ENCODE measurements at places on chromosomes 3 and 15.

DNA sequence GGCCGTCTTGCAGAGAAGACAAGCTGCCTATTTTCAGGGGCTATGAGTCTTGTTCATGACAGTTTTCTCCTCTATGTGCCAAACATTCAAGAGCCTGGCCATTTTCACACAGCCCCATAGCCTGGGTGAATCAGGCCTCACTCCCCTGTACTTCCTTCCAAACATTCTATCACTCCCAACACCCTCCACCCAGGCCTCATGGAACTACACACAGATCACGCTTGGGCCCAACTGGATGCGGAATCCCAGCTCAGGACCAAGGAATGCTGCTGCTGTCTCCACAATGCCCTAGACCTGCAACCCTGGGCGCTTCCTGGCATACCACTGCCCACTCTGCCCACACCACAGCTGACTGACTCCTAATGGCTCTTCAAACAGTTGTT, 39.4 kb upstream of the PCSK6 start:
- no peak for DNase-seq

DNA sequence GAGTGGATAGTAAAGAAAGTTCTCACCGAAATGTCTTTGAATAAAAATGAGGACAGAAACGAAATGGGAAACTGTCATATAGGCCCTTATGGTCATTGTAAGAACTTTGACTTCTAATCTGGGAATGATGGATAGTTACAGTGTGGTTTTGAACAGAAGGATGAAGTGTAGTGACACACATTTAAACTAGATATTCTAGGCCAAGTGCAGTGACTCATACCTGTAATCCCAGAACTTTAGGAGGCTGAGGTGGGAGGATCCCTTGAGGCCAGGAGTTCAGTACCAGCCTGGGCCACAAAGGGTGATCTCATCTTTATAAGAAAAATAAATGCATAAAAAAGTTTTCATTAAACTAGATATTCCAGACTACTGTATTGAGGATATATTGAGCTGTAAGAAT, 452.8 kb downstream of the ROBO1 start:
- no peak for DNase-seq

DNA sequence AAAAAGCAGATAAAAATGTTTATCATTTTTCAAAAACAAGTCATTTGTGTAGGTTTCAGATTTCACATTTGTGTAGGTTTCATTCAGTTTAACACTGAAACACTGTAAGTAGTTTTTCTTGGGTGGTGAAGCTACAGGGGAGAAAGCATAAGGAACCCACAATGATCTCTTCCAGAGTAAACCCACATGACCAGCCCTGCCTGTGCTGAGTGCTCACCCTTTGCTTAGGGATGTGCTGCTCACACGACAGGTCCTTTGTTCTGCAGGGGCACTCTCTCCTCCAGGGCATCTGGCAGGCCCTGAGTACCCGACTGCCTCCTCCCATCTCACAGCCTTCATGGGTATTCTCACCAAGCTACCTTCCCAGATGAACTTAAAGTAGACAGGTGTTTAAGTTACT, 28.9 kb downstream of the ZXDC start:
- no peak for DNase-seq

- no peak for DNase-seq
Observed at GRCh38 chr15:61831505-61831921, 228.7 kb downstream of the VPS13C start.

- no peak for DNase-seq
Observed at GRCh38 chr3:183540501-183541234, 14.8 kb downstream of the KLHL6 start.

- DNase-seq: no peak
Observed at GRCh38 chr3:31772272-31772671, 208.8 kb downstream of the OSBPL10 start.

- no peak for DNase-seq
Observed at GRCh38 chr15:48976444-48977088, 12.8 kb upstream of the SHC4 start.

DNA sequence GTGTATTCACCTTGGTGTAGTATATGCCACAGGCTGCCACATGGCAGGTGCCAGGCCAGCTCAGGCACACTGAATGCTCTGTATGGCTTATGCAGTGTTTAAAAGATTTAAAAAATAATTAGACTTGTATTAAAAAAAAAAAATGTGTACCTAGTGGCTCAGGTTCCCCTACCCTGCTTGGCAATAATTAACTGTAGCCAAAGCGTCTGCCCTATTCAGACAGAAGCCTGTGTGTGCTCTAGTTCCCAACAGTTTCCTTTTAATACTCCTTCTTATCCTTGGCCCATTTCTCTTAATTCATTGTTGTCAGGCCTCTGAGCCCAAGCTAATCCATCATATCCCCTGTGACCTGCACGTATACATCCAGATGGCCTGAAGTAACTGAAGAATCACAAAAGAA, 752.2 kb upstream of the CFAP20DC start:
- no peak for DNase-seq

DNA sequence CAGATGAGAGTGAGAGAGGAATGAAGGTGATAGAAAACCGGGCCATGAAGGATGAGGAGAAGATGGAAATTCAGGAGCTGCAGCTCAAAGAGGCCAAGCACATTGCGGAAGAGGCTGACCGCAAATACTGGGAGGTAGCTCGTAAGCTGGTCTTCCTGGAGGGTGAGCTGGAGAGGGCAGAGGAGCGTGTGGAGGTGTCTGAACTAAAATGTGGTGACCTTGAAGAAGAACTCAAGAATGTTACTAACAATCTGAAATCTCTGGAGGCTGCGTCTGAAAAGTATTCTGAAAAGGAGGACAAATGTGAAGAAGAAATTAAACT, 88.9 kb downstream of the EOMES start:
- DNase-seq: no peak

- DNase-seq: no peak
Observed at GRCh38 chr15:68749793-68750192, 70.9 kb downstream of the ANP32A start.

DNA sequence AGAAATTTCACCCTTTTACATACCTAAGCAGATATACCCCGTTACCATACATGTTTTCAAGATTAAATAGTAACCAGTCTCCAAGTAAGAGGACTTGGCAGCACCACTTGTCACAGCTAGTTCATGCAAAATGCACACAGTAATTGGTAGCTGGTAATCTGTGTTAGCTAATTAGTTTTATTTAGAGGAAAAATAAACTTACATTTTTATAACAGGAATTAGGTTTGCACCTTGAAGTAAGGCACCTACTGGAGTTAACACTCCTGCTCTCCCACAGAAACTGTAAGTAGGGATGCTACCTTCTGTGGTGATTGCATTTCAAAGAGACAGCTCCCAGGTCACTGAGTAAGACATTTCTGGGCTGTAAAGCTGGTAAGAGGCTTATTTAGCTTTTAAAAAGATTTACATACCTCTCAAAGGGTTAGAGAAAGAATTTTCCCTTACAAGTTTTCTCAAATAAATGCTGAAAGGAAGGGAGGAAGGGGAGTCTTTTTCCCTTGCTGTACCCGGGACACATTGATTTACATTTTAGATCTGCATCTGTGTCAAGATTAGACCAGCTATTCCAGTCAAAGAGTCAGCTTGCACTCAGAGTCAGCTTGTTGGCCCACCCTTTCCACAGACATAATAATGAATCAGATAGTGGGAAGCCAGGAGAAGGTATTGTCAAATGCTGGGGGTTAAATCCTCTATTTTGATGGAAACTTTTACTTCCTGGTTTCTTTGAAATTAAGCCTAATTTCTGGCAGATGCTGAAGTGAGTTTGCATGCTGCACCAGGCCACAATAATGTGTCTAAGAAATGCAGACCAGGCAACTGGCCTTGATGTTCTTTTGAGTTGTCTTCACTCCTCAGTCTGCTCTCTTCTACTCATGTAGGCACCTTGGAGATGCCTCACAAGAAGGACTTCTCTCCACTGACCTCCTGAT, 77.6 kb upstream of the CHD2 start:
- DNase-seq: peak; percentile 27

GRCh38 chr15:89673165-89673512, 6.0 kb downstream of the PLIN1 start:
- DNase-seq: no peak

DNA sequence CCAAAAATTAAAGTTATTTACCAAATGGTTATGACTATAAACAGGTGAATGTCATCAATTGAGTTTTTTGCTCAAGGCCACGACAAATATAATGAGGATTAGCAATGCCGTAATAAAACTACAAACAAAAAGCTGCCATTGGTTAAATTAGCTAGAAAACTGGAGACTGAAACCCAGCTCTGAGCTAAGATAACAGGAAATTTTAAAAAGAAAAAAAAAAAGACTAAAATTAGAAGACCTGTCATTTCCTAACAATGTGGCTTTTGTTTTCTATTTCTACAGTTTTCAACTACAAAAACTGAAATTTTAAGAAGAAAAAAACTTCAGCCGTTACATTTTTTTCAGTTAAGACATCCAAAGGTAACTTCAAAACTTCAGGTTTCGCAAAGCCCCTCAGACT, 9.7 kb downstream of the SLC12A6 start:
- DNase-seq: no peak

DNA sequence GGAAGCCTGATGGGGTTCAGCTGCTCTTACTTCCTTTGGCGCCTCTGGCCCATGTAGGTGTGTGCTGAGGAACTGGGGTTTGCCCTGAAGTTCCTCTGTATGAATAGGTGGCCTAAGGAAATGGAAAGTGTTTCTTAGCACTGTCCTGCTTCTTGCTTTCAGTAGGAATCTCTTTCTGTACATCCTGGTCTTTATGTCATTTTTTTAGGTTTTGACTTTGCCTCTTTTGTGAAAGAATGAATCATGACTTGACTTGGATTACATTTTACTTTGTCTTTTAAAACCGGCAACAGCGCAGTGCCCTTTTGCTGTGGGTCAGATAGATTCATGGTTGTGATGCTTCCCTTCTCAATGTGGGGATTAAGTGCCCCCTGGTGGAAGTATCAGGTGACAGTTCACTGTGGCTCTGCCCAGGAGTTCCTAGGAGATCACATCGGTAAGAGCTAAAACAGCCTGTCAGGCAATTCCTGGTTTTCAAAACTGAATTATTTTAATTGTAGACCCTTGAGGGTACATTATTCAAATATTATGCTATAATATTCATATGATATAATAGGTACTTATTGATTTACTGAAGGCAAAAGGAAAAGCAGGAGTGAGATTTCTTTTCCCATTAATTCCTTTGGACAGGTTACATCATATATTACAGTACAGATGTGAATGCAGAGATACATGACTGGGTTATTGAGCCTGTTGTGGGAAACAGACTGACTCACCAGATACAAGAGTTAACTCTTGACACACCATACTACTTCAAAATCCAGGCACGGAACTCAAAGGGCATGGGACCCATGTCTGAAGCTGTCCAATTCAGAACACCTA, 95.4 kb downstream of the HCN4 start:
- DNase-seq: peak; percentile 14

GRCh38 chr3:10493202-10493589, 12.2 kb downstream of the ATP2B2 start:
- DNase-seq: no peak

Data from NCI-H526 treated with DMSO at 0.1 percent for 48 hours (cell line).